SJSA1 (cell line): ENCODE measurements at places on chromosomes 11 and 22. TPM values are rescaled to one million over a fixed set of nuclear protein-coding genes. Genes with fewer than 3 reads are reported as not detected.

- H3K27me3 ChIP-seq = no peaks in the 10 kb centered on the region
- DNase-seq = peak; percentile 31
- peaks cover 38% of the 10 kb centered on the region for H3K4me1 ChIP-seq
- H3K27ac ChIP-seq = no peak overlapping the region
- H3K36me3 ChIP-seq = no peaks in the 10 kb centered on the region
These were observed 98.2 kb downstream of the RDX start for GRCh38 chr11:110198031-110198729.

GRCh38 chr11:112451250-112451649, 190.6 kb upstream of the PLET1 start:
- no peak for DNase-seq
- H3K36me3 ChIP-seq = no peaks in the 10 kb centered on the region
- H3K4me1 ChIP-seq = no peaks in the 10 kb centered on the region
- H3K4me3 ChIP-seq = no peak overlapping the region

GRCh38 chr11:65894034-65894591, 3.6 kb downstream of the CCDC85B start:
- no peak overlapping the region for H3K27ac ChIP-seq
- peaks cover 94% of the 10 kb centered on the region for H3K36me3 ChIP-seq
- no peaks in the 10 kb centered on the region for H3K27me3 ChIP-seq
- no peak for DNase-seq
- H3K4me1 ChIP-seq = peaks cover 79% of the 10 kb centered on the region
- no peak overlapping the region for H3K4me3 ChIP-seq

DNA sequence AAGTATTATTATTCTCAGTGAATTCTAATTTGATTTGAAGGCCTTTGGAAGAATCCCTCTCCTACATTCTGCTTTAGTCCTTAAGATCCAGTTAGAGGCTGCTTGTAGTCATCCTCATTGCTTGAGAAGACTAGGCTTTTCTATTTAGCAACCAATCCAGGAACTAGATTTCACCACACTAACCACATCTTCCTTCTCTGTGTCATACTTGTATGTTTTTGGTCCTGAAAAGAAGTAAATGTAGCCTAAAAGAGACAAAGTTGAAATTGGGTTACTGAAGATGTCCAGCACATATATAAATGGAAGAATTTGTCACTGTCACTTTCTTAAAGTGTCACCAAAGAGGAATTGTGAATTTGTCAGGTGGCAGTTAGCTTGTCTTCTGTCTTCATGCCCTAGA, 46.6 kb upstream of the MMP7 start:
- no peaks in the 10 kb centered on the region for H3K36me3 ChIP-seq
- peaks cover 4% of the 10 kb centered on the region; the same call in 1 of the 2 replicates for H3K4me1 ChIP-seq
- H3K27ac ChIP-seq = no peak overlapping the region
- H3K27me3 ChIP-seq = no peaks in the 10 kb centered on the region
- H3K4me3 ChIP-seq = no peak overlapping the region
- DNase-seq = no peak

GRCh38 chr22:28009272-28009827, 90.3 kb upstream of the PITPNB start:
- H3K4me3 ChIP-seq = no peak overlapping the region
- peak; percentile 75 for DNase-seq
- no peaks in the 10 kb centered on the region for H3K36me3 ChIP-seq
- no peak overlapping the region for H3K27ac ChIP-seq
- H3K4me1 ChIP-seq = peaks cover 20% of the 10 kb centered on the region

DNA sequence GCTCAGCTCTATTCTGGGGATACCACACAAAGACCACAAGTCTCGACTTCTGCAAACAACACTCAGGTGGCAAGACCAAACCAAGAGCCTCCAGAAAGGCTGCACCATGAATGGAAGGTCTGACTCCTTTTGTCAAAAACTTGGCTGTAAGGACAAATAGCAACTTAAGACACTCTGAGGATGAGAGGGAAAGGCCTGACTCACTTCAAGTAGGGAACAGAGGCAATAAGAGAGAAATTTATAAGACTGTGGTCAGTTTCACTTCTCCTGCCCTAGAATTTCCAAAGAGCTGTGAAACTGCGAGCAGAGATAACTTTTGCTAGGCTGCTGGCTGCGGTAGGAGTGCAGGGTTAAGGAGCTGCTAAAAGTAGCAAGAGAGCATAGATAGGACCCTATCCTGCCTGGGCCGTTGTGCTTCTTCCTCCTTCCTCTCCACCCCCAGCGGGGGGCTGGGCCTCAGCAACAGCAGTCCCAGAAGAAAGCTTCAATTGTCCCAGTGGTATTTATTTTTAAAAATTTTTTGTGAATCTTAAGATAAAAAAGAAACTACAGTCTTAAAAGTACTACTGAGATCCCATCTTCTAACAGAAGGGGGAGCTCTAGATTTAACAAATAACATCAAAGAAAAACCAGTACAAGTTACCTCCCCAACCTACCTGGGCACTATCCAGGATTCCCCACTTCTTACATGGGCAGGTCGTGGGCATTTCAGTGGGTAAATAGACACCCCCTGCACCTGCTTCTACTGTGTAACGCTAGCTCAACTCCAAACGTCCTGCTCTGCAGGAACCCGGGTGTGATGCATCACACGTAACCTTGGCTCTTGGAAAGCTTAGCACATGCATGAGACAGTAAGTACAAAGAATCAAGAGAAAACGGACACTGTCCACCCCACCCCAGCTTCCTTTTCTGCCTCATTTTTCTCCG, 66.4 kb downstream of the SGSM3 start:
- no peaks in the 10 kb centered on the region for H3K27me3 ChIP-seq
- peak overlapping the region; percentile 55 for H3K27ac ChIP-seq
- H3K36me3 ChIP-seq = peaks cover 23% of the 10 kb centered on the region; the same call in 1 of the 2 replicates
- DNase-seq = no peak
- peaks cover 23% of the 10 kb centered on the region for H3K4me1 ChIP-seq

DNA sequence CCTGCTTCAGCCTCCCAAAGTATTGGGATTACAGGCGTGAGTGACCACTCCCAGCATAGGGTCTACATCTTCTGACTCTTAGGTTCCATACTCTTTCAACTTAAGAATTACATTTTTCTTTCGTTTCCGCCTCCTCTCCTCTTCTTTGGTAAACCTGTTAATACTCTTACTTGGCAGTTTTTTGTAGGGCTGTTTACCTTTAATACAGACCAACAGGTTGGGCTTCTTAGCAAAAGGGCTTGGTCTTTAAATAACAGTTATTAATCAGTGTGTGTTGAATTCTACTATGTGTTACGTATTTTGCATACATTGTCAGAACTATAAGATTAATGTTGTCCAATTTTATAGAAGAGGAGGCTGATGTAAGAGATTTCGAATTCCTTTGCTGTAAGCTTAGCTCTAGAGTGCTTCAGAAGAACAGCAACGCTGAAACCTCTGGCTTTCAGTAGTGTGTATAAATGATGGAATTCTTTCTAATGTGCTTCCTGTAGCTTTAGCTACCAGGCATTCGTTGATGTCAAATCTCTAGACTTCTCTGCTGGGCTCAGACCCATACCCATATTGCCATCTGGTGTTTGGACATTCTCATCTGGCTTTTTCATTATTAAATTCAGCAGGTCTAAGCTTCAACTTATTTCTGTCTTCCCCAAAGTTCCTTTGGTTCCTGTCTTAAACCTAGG, 3.1 kb downstream of the FDX1 start:
- H3K4me3 ChIP-seq = no peak overlapping the region
- H3K36me3 ChIP-seq = peaks cover 6% of the 10 kb centered on the region
- peak overlapping the region; percentile 19 for H3K27ac ChIP-seq
- no peaks in the 10 kb centered on the region for H3K27me3 ChIP-seq
- DNase-seq = no peak

- H3K27ac ChIP-seq = peak overlapping the region; percentile 12; the same call in 1 of the 2 replicates
- no peak for DNase-seq
- no peaks in the 10 kb centered on the region for H3K27me3 ChIP-seq
- H3K36me3 ChIP-seq = no peaks in the 10 kb centered on the region
These were observed 33.4 kb downstream of the AMBRA1 start for GRCh38 chr11:46560300-46560991.

DNA sequence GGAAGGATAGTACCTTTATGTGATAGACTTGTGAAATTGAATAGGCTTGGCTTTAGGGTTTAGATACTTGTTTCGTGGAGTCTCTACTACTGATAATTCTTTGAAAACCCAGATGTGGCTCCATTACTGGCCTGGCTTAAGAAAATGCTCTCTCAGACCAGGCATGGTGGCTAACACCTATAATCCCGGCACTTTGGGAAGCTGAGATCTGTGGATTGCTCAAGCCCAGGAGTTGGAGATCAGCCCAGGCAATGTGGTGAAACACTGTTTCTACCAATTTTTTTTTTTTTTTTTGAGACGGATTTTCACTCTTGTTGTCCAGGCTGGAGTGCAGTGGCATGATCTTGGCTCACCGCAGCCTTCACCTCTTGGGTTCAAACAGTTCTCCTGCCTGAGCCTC, 40.9 kb downstream of the ATG13 start:
- no peaks in the 10 kb centered on the region for H3K27me3 ChIP-seq
- H3K27ac ChIP-seq = no peak overlapping the region

DNA sequence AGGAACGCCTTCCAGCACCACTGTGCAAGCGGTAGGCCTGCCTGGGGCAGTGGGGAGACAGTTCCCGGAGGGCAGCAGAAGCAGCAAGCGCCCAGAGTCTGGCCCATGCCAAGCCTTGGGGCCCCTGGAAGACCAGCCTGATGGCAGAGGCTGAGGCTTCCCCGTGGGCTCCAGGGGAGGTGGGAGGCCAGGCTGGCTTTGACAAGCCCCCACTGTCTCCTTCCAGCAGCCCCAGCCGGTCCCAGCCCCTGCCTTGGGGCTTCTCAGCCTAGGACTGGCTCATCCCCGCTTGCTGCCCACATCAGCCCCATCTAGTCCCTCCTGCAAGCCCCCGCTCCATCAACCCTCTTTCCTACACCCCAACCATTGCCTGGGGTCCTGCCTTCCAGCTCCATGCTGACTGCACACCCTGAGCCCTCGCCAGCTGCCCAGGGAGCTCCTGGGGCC, 46.7 kb downstream of the IGF2 start:
- DNase-seq = no peak
- H3K36me3 ChIP-seq = peaks cover 25% of the 10 kb centered on the region
- H3K4me3 ChIP-seq = no peak overlapping the region
- peaks cover 58% of the 10 kb centered on the region for H3K4me1 ChIP-seq
- H3K27me3 ChIP-seq = no peaks in the 10 kb centered on the region

- H3K27ac ChIP-seq = no peak overlapping the region
- H3K4me1 ChIP-seq = no peaks in the 10 kb centered on the region
- no peaks in the 10 kb centered on the region for H3K27me3 ChIP-seq
- DNase-seq = no peak
- H3K4me3 ChIP-seq = no peak overlapping the region
These were observed 112.6 kb downstream of the ST3GAL4 start for GRCh38 chr11:126468102-126468521.

- no peak for DNase-seq
- H3K27me3 ChIP-seq = no peaks in the 10 kb centered on the region
- no peak overlapping the region for H3K4me3 ChIP-seq
- no peak overlapping the region for H3K27ac ChIP-seq
These were observed 2.0 kb downstream of the OR52W1 start for GRCh38 chr11:6200975-6201374.

- H3K27ac ChIP-seq = no peak overlapping the region
- no peaks in the 10 kb centered on the region for H3K4me1 ChIP-seq
- DNase-seq = no peak
- H3K4me3 ChIP-seq = no peak overlapping the region
- H3K27me3 ChIP-seq = no peaks in the 10 kb centered on the region
- no peaks in the 10 kb centered on the region for H3K36me3 ChIP-seq
These were observed 69.4 kb downstream of the OSBP2 start for GRCh38 chr22:30763815-30764673.

- H3K27ac ChIP-seq = peak overlapping the region; percentile 94
- peak; percentile 81 for DNase-seq
- H3K4me1 ChIP-seq = peaks cover 21% of the 10 kb centered on the region
- peak overlapping the region; percentile 69 for H3K4me3 ChIP-seq
- H3K27me3 ChIP-seq = no peaks in the 10 kb centered on the region
These were observed 790 bp downstream of the RAB1B start for GRCh38 chr11:66268952-66269905.

DNA sequence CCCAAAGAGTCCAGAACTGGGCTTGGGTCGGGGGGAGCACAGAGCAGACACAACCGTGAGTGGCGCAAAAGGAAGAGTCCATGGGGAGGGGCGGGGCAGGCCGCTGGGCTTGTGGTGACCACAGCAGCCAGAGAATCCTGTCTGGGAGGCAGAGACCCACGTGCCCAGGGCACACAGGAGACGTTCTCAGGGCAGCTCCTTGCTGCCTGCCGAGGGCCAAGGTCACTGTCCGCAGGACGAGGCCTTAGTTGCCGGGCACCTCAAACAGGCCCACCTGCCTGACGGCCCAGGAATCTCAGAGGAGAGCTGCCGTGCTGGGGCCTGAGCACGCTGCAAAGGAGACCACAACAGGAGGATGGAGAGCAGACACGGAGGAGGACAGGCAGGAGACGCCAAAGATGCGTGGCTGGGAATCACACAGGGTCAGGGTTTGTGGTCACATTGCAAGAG, 87.8 kb downstream of the MYEOV start:
- H3K4me3 ChIP-seq = no peak overlapping the region
- H3K36me3 ChIP-seq = peaks cover 3% of the 10 kb centered on the region; the same call in 1 of the 2 replicates
- peak overlapping the region; percentile 84 for H3K27ac ChIP-seq
- peaks cover 89% of the 10 kb centered on the region for H3K4me1 ChIP-seq
- DNase-seq = no peak
- H3K27me3 ChIP-seq = no peaks in the 10 kb centered on the region

- H3K27ac ChIP-seq = no peak overlapping the region
- H3K4me1 ChIP-seq = no peaks in the 10 kb centered on the region
- H3K4me3 ChIP-seq = no peak overlapping the region
- no peak for DNase-seq
- H3K27me3 ChIP-seq = no peaks in the 10 kb centered on the region
These were observed 288.6 kb upstream of the SORL1-AS1 start for GRCh38 chr11:121741351-121741760.

DNA sequence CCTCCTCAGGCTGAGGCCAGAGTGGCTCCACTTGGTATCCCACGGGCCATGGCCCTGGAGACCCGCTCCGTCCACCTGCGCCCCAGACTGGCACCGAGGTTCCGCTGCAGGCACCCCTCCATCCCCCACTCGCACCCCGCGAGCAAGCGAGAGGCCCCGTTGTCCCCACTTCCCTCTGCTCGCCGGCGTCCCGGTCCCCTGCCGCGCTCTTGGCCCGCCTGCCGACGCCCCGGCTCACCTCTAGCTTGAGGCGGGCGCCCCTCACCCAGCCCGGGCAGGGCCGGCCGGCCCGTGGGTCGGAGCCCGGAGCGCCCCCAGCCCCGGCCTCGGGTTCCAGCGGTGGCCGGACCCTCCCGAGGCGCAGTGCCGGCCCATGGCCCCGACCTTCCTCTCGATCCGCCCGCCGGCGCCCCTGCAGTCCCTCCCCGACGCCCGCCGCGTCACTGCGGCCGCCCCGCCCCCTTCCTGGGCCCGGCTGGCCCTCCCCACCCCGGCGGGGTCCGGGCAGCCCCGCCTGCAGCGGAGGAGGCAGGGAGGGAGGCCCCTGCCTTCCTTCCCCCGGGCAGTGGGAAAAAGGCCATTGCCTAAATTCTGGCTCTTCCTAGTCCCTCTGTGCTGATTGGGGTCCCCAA, at the start of gene PITPNM1:
TSS of gene PITPNM1 (minus strand) at position 414 of the 632 bp plus-strand sequence. CDS start 1,183 bp downstream, outside the sequence.
- peaks cover 27% of the 10 kb centered on the region for H3K36me3 ChIP-seq
- peak within 1 kb of the TSS; percentile 45 for H3K4me3 ChIP-seq
- no peaks in the 10 kb centered on the region for H3K27me3 ChIP-seq
- peak; percentile 66 for DNase-seq

BTBD18 gene
- not detected in 2 replicates for total RNA-seq

NELL1 gene
- not detected in 2 replicates for total RNA-seq

ARHGAP8 gene
- total RNA-seq = not detected in 2 replicates

ANO1 gene
- 0.72 and 1.4 TPM in 2 replicates for total RNA-seq

FGF4 gene
- not detected in 2 replicates for total RNA-seq

BCO2 gene
- 0.42 TPM in 1 of 2 replicates, not detected in the other for total RNA-seq

FAM111B gene
- 59.0 and 69.5 TPM in 2 replicates for total RNA-seq

BACE1 gene
- 11.4 and 22.7 TPM in 2 replicates for total RNA-seq
